ENCODE measurements at places on chromosomes 3 and 15.
A peak's percentile ranks its signal among the peaks of the same experiment; 100 is the strongest.

- DNase-seq = no peak
Observed at GRCh38 chr3:45529697-45530096, 64.9 kb upstream of the LIMD1 start.

GRCh38 chr3:48637305-48637704 lies 2.0 kb upstream of the SLC26A6 start:
- no peak for DNase-seq

GRCh38 chr15:68553314-68553993 lies 25.3 kb upstream of the CORO2B start:
- DNase-seq = peak; percentile 28

DNA sequence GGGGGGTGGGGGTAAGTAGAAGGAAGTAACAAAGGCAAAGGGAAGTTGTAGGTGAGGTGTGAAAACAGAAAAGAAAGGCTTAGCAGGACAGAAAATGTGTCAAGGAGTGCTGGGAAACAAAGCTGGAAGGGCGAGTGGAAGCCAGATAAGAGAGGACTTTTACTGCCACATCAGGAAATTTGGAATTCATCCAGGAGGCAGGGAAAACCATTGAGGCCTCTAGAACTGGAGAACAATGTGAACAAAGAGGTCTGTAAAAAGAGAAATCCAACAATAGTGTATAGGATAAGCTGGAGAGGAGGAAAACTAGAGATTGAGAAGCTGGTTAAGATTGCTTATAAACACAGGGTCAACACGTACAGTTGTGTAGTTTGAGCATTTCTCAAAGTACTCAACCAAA lies 116.6 kb downstream of the NTRK3 start:
- DNase-seq = no peak

GRCh38 chr15:85350395-85350794 lies 30.0 kb upstream of the AKAP13 start:
- DNase-seq = no peak

GRCh38 chr3:59775761-59776325 lies 726.0 kb upstream of the CFAP20DC start:
- no peak for DNase-seq

DNA sequence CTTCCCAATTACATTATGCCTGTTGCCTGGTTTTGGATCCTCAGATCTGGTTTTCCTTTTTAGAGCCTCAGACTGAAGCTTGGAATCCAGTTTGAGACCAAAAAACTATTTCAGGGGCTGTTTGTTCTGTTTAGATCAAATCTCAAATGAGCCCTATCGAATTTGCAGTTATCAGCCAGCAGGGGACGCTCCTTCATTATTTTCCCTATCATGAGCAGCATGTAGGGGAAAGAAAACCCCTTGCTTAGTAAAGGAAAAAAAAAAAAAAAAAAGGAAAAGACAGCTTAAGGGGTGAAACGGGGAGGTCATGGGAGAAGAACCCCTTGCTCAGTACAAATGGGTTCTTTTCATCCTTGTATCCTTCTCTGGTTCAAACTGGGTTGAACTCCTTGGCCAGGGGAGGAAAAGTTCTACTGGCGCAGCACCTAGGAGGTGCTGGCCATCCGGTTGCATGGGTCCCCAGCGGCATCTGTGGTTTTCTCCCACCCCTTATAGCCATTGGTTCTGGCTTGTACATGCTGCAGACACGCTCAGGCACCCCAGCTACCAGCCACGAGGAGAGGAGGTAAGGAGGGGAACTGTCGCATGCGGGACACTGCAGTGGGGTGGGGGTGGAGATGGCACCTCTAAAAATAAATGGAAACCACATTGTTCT lies 1375.1 kb upstream of the ALCAM start:
- no peak for DNase-seq

GRCh38 chr3:43997788-43998369 lies 243.8 kb upstream of the TOPAZ1 start:
- peak; percentile 63 for DNase-seq

- DNase-seq = no peak
Observed at GRCh38 chr3:197899833-197900478, 50.0 kb upstream of the RPL35A start.

DNA sequence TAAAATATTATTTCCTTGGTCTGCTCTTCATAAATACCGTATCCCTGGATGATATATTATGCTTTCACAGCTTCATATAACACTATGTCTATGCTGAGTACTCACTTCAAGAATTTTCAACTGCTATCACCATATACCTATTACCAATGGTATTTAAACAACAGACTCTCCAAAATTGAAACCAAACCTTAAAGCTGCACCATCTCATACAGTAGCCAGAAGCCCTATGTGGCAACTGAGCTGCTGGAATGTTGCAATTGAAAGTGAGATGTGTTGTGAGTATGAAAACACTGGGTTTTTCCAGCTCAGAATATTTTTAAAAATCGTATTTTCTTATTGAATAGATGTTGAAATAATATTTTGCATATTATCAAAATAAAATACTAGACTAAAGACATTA lies 130.1 kb upstream of the GOLGA6L6 start:
- DNase-seq = no peak

- DNase-seq = no peak
Observed at GRCh38 chr3:97958396-97958795, 13.8 kb downstream of the RIOX2 start.

DNA sequence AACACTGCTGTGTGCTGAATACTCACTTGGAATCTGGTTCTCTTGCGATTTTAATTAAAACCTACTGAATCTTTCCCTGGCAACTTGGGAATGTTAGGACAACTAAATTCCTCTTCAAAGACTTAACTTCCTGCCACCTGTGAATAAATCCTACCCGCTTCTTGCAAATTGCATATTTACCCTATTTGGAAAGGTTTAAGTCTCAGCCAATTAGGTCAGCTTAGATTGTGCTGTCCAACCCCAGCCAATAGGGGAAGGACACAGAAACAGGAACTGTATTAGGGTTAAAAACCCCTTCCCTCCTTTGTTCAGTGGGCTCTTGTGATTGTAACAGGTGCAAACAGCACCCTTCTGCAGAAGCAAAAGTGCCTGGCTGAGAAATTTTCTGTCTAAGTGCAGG lies 38.6 kb upstream of the FSTL1 start:
- no peak for DNase-seq

DNA sequence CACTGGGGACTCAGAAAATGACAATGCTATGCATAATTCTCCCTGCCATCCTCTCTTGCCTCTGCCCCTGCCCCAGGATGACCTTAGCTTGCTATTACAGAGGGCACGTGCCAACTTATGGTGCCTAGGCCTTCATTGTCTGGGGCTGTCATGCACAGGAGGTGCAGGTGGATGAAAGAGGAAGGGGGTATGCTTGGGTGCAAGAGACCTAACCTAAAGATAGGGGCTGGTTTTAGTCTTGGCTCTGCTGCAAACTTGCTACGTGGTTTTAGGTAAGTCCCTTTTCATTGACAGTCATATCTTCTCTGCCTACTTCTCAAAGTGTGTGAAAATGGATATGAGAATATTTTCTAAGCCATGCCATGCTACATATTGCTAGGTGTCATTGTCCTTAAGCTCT lies 161.3 kb downstream of the EPHB1 start:
- DNase-seq = no peak

GRCh38 chr3:40211579-40211978 lies 97.9 kb upstream of the EIF1B start:
- DNase-seq = no peak

- DNase-seq = no peak
Observed at GRCh38 chr3:166554023-166554422, 716.8 kb upstream of the BCHE start.

DNA sequence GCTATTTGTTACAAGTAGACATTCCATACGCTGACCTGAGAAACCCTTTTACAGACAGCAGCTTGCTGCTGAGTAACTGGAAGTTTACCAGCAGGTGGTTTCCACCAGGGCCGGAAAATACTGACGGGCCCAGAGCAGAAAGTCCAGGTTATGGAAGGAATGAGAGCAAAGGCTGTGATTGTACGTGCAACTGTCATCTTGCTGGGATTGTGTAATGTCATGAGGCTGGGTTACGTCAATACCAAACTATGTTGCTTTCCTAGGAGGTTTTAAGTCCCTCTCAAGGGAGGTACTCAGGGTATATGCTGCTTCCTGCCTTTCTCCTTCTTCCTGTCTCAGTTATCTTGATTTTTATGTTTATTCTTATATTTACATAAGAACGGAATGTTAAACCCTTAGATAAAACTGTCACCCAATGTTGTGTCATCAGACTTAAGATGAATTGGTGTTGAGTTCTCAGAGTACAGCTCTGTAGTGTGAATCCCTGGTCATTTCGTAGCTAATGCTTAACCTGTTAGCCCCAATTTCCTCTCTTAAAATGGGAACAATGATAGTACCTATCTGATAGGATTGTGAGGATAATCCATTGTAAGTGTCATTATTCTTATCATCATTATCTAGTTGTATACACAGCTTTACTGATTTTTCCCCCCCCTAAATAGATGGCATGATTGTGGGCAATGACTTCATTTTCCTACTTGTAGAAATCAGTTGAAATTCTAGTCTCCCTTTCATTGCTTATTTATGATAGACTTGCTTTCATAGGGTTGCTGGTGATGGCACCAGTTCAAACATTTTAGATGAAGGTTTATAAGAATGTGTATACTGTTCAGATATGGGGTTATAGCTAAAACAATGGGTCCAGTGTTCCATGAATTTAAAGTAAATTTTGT lies 101.4 kb downstream of the FNDC3B start:
- no peak for DNase-seq

- DNase-seq = no peak
Observed at GRCh38 chr3:9690451-9691450, 12.9 kb upstream of the CPNE9 start.

- no peak for DNase-seq
Observed at GRCh38 chr3:4533489-4534443, 40.6 kb downstream of the ITPR1 start.

DNA sequence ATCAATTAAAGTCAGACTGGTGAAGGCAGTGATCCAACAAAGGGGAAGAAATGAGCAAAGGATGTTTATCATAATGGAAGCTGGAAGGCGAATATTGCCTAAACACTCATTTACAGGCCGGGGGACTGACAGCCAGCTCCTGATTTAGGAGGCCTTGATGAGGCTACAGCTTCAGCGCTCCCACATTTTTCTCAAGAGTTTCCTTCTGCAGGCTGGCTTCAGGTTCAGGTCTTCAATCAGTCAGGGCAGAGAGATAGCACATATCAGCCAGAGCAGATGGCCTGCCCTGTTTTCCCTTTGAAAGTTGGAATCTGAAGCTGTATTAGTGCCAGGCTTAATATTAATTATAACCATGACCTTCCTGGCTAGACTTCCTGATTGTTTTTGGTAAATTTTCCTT lies 218.9 kb downstream of the SV2B start:
- DNase-seq = no peak

DNA sequence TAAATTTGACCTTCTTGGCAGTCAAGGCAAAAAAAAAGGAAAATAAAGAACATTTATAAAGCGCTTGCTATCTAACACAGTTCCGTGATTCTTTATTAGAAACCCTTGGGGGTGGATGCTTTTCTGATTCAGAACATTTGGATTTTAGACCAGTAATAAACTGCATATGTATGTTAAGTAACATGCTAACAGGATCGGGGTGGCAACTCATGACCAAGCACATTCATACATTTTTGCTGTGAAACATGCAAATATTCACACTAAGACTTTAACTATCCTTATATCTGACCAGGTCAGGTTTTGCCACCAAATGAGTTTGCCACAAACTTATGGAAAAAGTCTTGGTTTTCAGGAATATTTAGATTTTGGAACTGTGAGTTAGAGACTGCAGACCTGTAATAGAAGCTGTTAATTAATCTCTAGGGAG lies 30.4 kb upstream of the KLF13 start:
- no peak for DNase-seq
